Cardiac muscle cell (in vitro differentiated cells and primary cell): ENCODE measurements at places on chromosomes 4 and X.

DNA sequence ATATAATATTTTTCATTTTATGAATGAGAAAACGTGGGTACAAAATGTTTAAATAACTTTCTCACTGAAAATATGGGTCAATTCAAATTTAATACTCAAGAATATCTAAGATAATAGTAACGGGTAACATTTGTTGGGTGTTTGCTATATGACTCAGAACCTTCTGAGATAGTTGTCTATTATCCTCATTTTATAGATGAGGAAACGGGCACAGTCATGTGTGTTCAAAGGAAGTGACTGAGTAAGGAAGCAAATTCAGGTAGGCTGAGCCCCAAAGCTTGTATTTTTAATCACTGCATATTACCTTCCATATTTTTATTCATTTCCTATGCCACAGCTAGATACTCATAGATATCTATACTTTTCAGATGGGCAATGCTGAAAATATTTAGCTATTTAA, 12.2 kb upstream of the CAMK2D start:
- no peak for DNase-seq
- no peaks in the 10 kb centered on the region for H3K36me3 ChIP-seq
- H3K27me3 ChIP-seq = no peaks in the 10 kb centered on the region
- no peak overlapping the region for H3K4me3 ChIP-seq
- H3K4me1 ChIP-seq = no peaks in the 10 kb centered on the region
- no peak overlapping the region for H3K27ac ChIP-seq

DNA sequence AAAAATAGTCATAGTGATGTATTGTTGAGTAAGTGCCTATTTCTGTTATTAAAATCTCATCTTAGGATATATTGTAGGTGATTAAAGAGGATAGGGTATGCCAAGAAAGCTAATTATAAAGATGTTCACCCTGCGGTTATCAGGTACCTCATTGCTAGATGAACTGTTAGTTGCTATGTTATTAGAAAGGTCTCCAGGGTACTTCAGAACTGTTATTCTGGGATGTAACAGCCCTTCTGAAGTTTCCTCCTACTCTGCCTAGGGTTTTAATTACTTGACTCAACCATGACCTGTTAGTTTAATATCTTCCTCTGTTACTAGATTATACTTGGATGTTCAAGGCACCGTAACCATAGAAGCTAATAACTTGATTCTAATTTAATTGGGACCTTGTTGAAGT, 15.4 kb downstream of the TMPRSS11E start:
- no peak overlapping the region for H3K27ac ChIP-seq
- H3K36me3 ChIP-seq = no peaks in the 10 kb centered on the region
- H3K4me3 ChIP-seq = no peak overlapping the region
- H3K4me1 ChIP-seq = no peaks in the 10 kb centered on the region
- no peaks in the 10 kb centered on the region for H3K27me3 ChIP-seq

DNA sequence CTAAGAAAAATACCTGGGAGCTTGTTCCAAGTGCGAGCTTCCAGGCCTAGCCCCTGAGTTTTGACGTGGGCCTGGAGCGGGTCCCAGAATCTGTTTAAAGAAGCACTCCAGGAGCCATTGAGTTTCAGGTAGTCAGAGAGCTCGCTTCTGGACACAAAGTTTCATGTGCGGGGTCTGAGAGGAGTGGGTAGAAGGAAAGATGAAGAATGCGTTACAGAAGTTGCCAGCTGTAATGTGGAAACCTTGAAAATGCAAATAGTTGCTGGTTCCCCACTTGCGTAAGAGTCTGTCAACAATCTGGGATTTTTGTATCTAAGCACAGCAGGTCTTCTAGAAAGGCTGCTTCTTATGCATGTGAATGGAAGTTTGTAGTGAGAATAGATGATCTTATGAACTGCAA, 77.5 kb upstream of the CLCN4 start:
- no peak overlapping the region for H3K27ac ChIP-seq
- DNase-seq = peak; percentile 43
- no peaks in the 10 kb centered on the region for H3K36me3 ChIP-seq
- peaks cover 3% of the 10 kb centered on the region for H3K4me1 ChIP-seq
- H3K27me3 ChIP-seq = no peaks in the 10 kb centered on the region

GRCh38 chr4:128386761-128387599, 99.4 kb upstream of the PGRMC2 start:
- no peaks in the 10 kb centered on the region for H3K4me1 ChIP-seq
- H3K36me3 ChIP-seq = no peaks in the 10 kb centered on the region
- DNase-seq = peak; percentile 97
- H3K27me3 ChIP-seq = no peaks in the 10 kb centered on the region
- H3K4me3 ChIP-seq = no peak overlapping the region

- H3K36me3 ChIP-seq = no peaks in the 10 kb centered on the region
- H3K4me3 ChIP-seq = no peak overlapping the region
- no peak for DNase-seq
- H3K4me1 ChIP-seq = no peaks in the 10 kb centered on the region
- no peak overlapping the region for H3K27ac ChIP-seq
These were observed 922.1 kb upstream of the SLIT2 start for GRCh38 chr4:19329631-19330030.

- no peak for DNase-seq
- H3K27me3 ChIP-seq = no peaks in the 10 kb centered on the region
- no peaks in the 10 kb centered on the region for H3K36me3 ChIP-seq
- H3K4me3 ChIP-seq = peak overlapping the region; percentile 47
These were observed 1.2 kb downstream of the SLC39A8 start for GRCh38 chr4:102343964-102344519.

DNA sequence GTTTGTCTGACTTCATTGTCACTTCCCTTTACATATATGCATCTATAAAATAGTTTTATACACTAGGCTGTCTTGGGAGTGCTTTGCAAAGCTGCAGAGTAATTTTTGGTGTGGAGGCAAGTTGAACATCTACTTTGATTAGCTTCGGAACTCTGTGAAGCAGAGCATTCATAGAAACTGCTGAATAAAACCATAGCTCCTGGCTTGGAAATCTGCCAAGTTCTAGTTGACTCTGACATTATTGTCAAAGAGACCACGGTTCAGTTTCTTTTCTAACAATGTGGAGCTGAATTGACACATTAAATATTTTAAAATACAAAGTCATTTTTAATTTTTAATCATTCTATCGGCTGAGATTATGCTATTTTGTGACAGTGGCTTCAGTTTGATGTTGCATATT, 335.0 kb downstream of the BMPR1B start:
- peak; percentile 60 for DNase-seq
- no peaks in the 10 kb centered on the region for H3K27me3 ChIP-seq
- H3K27ac ChIP-seq = no peak overlapping the region
- H3K36me3 ChIP-seq = no peaks in the 10 kb centered on the region
- no peaks in the 10 kb centered on the region for H3K4me1 ChIP-seq
- H3K4me3 ChIP-seq = no peak overlapping the region

DNA sequence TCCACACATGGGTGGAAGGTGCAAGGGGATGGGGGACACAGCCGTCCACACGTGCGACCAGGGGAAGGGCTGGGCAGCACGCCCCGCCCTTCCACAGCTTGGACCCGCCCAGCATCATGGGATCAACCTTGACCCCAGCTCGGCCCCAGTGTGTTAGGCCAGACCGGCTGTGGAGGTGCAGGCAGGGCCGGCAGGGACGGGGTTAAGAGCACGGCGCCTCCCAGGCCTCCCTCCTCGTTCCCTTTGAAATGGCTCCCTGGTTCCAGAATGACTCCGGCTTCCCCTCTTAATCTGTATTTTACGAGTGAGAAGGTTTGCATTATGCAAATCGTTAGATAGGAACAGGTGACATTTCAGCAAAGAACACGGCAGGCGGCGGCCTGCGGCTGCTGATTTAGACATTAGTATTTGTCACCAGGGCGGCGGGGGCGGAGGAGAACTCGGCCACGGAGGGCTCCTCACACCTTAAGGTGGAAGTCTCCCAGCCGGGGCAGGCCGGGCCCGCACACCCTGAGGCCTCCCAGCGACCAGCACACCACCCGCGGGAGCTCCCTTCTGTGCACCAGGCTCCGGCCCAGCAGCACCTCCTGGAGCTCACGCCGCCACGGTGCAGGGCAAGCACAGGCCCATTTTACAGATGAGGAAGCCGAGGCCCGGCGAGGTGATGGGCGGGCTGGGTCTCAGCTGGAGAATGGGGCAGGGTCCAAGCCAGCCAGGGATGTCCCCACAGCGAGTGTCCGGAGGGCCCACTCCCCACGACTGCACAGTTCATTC, 116.1 kb downstream of the FAM53A start:
- no peak for DNase-seq
- peaks cover 16% of the 10 kb centered on the region for H3K4me1 ChIP-seq
- no peaks in the 10 kb centered on the region for H3K27me3 ChIP-seq
- no peaks in the 10 kb centered on the region for H3K36me3 ChIP-seq
- H3K27ac ChIP-seq = no peak overlapping the region

- no peaks in the 10 kb centered on the region for H3K4me1 ChIP-seq
- H3K27ac ChIP-seq = no peak overlapping the region
- H3K36me3 ChIP-seq = no peaks in the 10 kb centered on the region
- no peaks in the 10 kb centered on the region for H3K27me3 ChIP-seq
- DNase-seq = no peak
These were observed 23.7 kb downstream of the EMCN start for GRCh38 chr4:100494166-100494565.

GRCh38 chr4:187666697-187667494, 328.7 kb upstream of the ZFP42 start:
- no peak overlapping the region for H3K4me3 ChIP-seq
- H3K4me1 ChIP-seq = peaks cover 14% of the 10 kb centered on the region
- DNase-seq = no peak
- no peak overlapping the region for H3K27ac ChIP-seq

DNA sequence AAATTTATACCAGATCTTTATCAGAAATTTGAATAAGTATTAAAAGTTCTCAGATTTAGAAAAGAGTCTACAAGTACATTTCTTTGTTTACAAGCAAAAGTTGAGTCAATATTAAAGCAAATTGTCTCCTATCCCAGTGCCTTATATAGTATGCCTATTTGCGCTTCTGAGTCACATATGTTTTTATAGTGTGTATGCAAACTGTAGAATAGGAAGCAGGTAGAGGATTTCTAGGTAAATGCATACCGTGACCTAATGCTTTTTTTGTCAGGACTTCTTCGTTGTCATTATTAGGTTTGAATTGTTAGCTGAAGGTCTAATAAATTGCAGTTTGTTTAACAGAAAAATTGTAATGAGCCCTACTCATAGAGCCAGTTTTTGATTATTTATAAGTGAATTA, 22.2 kb downstream of the CEP44 start:
- H3K36me3 ChIP-seq = peaks cover 30% of the 10 kb centered on the region
- H3K4me3 ChIP-seq = no peak overlapping the region
- DNase-seq = no peak
- no peak overlapping the region for H3K27ac ChIP-seq
- H3K27me3 ChIP-seq = no peaks in the 10 kb centered on the region

- H3K4me3 ChIP-seq = no peak overlapping the region
- no peak for DNase-seq
- no peak overlapping the region for H3K27ac ChIP-seq
- peaks cover 25% of the 10 kb centered on the region for H3K4me1 ChIP-seq
- H3K27me3 ChIP-seq = no peaks in the 10 kb centered on the region
- no peaks in the 10 kb centered on the region for H3K36me3 ChIP-seq
These were observed 217.9 kb upstream of the GPC4 start for GRCh38 chrX:133633162-133633561.

GRCh38 chrX:39493168-39493567, 604.6 kb downstream of the BCOR start:
- no peaks in the 10 kb centered on the region for H3K27me3 ChIP-seq
- DNase-seq = no peak
- no peak overlapping the region for H3K4me3 ChIP-seq
- H3K4me1 ChIP-seq = no peaks in the 10 kb centered on the region
